ENCODE measurements at places on chromosomes 4 and X.

DNA sequence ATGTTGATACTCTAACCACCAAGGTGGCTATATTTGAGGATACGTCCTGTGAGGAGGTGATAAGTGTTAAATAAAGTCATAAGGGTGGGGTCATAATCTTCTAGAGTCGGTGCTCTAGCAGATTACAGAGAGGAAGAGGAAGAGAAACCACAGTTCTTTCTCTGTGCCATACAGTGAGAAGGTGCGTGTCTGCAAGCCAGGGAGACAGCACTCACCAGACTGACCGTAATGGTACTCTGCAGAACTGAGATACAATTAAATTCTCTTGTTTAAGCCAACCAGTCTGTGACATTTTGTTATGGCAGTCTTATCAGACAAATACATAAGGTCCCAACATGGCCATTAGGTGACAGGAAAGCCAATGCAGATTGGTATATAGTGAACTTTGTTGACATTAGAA, 480.9 kb upstream of the IGFBP7 start:
- no peak overlapping the region for H3K4me3 ChIP-seq
- no peaks in the 10 kb centered on the region for H3K4me1 ChIP-seq
- no peak overlapping the region for H3K27ac ChIP-seq
- H3K36me3 ChIP-seq, result no peaks in the 10 kb centered on the region
- H3K27me3 ChIP-seq, result no peaks in the 10 kb centered on the region

- no peak overlapping the region for H3K4me3 ChIP-seq
- no peak for DNase-seq
Measured at GRCh38 chr4:40434126-40434687, 99.1 kb downstream of the CHRNA9 start.

GRCh38 chr4:14524276-14524675, 478.0 kb upstream of the CPEB2 start:
- H3K4me3 ChIP-seq, result no peak overlapping the region
- H3K27me3 ChIP-seq, result peaks cover 2% of the 10 kb centered on the region
- no peak overlapping the region for H3K27ac ChIP-seq
- no peak for DNase-seq

- H3K36me3 ChIP-seq, result no peaks in the 10 kb centered on the region
- no peak overlapping the region for H3K27ac ChIP-seq
Measured at GRCh38 chr4:68905939-68906779, 45.4 kb downstream of the UGT2A3 start.

- no peaks in the 10 kb centered on the region for H3K27me3 ChIP-seq
- H3K36me3 ChIP-seq, result no peaks in the 10 kb centered on the region
- H3K4me3 ChIP-seq, result no peak overlapping the region
Measured at GRCh38 chr4:135249024-135249423, 1047.4 kb upstream of the PABPC4L start.

DNA sequence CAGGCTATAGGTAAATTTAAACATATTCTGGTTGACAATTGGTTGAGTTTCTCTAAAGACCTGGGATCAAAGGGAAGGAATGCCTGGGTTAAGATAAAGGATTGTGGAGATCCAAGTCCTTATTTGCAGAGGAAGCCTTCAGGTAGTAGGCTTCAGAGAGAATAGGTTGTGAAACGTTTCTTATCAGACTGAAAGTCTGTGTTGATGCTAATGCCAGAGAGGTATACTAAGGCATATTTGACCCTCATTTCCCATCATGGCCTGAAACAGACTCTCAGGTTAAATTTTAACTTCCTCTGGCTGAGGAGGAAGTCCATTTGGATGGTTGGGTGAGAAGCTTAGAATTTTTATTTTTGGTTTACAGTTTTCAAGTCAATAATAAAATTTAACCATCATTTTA, 48.1 kb downstream of the UGT2A2 start:
- no peak for DNase-seq
- H3K4me3 ChIP-seq, result no peak overlapping the region
- no peaks in the 10 kb centered on the region for H3K27me3 ChIP-seq
- H3K36me3 ChIP-seq, result no peaks in the 10 kb centered on the region

- no peaks in the 10 kb centered on the region for H3K27me3 ChIP-seq
- H3K4me3 ChIP-seq, result no peak overlapping the region
- no peak overlapping the region for H3K27ac ChIP-seq
- H3K36me3 ChIP-seq, result no peaks in the 10 kb centered on the region
Measured at GRCh38 chr4:178309890-178310289, 867.7 kb upstream of the AGA start.

GRCh38 chrX:46917622-46918021, 5.4 kb downstream of the JADE3 start:
- H3K4me3 ChIP-seq, result no peak overlapping the region
- DNase-seq, result no peak
- peaks cover 24% of the 10 kb centered on the region for H3K27me3 ChIP-seq

- no peaks in the 10 kb centered on the region for H3K27me3 ChIP-seq
- H3K4me3 ChIP-seq, result peak overlapping the region; percentile 91
- peak; percentile 41 for DNase-seq
- H3K27ac ChIP-seq, result peak overlapping the region; percentile 99
- peaks cover 64% of the 10 kb centered on the region for H3K4me1 ChIP-seq
- peaks cover 1% of the 10 kb centered on the region for H3K36me3 ChIP-seq
Measured at GRCh38 chrX:107674480-107675364, 46.4 kb downstream of the PRPS1 start.

DNA sequence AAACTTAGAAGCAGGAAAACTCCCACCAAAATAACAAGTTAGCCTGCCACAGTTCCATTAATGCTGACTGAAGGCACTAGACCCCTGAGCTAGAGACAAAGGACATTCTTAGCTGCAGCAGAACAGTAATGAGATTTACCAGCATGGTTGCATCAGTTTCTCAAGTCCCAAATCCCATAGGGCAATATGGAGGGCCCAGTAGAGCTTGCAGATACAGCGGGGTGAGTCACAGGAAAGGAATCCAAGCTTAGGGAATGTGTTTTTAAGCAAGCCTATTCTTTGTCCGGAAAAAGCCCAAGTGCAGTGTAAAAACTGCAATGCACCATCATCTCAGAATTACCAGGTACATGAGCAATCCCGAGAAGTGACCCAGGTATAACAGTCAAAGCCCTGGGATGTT, 51.3 kb upstream of the EXOC1L start:
- H3K27me3 ChIP-seq, result peaks cover 9% of the 10 kb centered on the region
- DNase-seq, result no peak
- no peak overlapping the region for H3K27ac ChIP-seq
- H3K4me1 ChIP-seq, result no peaks in the 10 kb centered on the region
- no peak overlapping the region for H3K4me3 ChIP-seq

DNA sequence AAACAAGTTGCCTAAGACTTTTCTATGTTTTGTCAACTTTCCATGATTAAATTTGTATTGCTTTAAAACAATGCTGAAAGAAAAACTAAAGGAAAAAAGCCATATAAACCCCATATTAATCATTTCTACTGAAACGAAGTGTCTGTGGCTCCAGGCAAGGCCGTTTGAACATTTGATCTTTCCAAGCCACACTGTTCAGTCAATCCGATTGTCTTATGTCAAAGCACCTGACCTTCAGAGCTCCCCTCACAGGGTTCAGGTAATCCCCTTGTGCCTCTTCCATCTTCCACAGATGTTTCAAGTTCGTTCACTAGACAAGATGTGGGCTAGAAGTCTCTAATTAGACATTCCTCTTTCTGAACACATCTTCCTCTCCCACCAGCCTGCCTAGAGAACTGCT, 177.1 kb upstream of the NUDT10 start:
- H3K4me3 ChIP-seq, result no peak overlapping the region
- no peaks in the 10 kb centered on the region for H3K27me3 ChIP-seq
- DNase-seq, result no peak
- no peaks in the 10 kb centered on the region for H3K4me1 ChIP-seq
- no peak overlapping the region for H3K27ac ChIP-seq

DNA sequence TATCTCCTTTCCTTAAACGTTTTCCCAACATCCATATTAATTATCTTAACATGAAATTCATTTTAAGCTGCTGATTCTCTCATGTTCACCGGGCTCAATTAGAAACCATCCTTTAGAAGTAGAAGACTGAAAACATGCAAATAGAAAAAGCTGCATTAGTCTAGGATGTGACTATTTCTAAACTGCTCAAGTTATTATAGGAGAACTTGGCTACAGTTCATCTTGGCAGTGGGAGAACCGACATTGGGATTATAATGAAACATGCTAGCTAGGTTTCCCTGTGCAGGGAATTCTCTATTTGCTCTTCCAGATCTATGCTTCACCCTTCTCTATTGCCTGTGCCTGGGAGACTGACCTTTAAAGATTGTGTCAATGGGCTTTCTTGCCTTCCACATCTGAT, 151.0 kb upstream of the PPARGC1A start:
- H3K27me3 ChIP-seq, result peaks cover 2% of the 10 kb centered on the region
- H3K27ac ChIP-seq, result no peak overlapping the region
- no peak for DNase-seq
- H3K4me3 ChIP-seq, result no peak overlapping the region
- no peaks in the 10 kb centered on the region for H3K4me1 ChIP-seq

DNA sequence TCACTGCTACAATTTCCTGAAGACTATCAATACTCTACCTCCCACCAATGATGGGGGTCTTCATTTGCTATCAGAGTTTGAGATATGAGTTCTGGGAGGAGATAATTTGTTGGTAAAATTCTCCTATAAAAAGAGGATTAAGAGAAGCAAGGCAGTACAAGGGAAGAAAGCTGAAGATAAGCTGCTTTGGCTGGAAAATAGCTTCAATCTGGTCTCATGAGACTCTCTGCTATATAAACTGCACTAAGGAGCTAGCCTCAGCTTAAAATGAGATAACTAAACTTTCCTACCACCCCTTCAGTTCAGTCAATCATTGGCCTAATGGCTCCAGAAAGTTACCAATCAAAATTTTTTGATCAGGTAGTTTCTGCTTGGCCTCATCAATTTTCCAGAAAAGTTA, 2105.0 kb downstream of the ARAP2 start:
- no peaks in the 10 kb centered on the region for H3K27me3 ChIP-seq
- no peaks in the 10 kb centered on the region for H3K4me1 ChIP-seq
- H3K4me3 ChIP-seq, result no peak overlapping the region

- H3K4me1 ChIP-seq, result no peaks in the 10 kb centered on the region
- no peaks in the 10 kb centered on the region for H3K36me3 ChIP-seq
- no peak overlapping the region for H3K4me3 ChIP-seq
- peak; percentile 0 for DNase-seq
- H3K27me3 ChIP-seq, result no peaks in the 10 kb centered on the region
Measured at GRCh38 chrX:132292793-132293192, 73.5 kb upstream of the RAP2C start.

DNA sequence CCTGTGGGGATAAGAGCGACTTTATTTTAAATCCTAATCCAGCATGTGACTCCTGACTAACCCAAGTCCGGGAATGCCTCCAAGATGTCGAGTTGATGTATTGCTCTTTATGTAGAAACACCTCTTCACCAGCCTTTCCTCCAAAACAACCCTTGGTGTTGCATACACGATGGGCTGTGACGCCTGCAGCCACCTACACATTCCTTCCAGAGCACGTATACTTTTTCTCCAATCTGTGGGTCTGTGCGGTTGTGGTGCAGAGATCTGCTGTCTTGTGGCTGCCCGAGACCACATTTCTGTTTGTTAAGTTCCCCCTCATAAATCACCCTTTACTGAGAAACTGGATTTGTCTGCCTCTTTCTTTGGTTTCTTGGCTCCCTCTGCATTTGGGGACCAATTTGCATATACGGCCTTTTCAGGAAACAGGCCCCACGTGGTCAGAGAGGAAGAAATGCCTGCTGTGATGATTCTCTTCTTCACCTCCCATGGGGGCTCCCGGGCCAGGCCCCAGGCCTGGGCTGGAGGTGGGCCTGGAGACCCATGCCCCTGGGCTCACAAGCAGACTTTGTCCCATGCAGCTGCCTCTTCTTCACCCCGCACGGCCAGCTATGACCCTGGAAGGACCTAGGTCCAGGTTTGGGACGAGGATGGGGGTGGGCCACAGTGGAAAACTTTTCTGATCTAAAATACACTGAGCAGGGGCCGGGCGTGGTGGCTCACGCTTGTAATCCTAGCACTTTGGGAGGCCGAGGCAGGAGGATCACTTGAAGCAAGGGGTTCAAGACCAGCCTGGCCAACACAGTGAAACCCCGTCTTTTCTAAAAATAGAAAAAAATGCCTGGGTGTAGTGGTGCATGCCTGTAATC, 21.4 kb upstream of the AFAP1 start:
- H3K36me3 ChIP-seq, result peaks cover 4% of the 10 kb centered on the region
- H3K27me3 ChIP-seq, result peaks cover 4% of the 10 kb centered on the region
- H3K27ac ChIP-seq, result peak overlapping the region; percentile 73

DNA sequence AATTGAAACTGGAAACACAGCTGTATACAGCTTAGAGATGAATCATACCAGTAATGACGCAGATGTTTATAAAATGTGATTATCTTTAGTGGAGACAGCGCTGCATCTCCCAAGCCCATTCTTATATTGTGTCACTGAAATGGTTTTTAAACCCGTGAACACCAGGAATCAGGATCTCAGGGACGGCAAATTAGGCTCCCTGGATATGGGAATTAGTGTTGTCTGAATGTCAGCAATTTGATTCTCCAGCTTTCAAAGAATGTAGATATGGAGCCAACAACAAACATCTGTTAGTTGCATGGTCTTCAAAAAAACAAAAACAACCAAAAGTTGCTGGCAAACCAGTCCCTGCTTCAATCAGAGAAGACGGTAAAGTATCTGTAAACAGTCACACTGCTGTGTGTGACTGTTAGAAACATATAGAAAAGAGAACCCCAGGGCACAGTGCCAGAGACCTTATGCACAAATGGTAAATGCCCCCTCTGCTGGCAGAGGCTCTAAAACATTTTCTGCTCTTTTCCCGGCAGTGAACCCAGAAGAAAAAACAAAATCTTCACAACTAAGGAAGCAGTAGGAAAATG, 351.9 kb upstream of the FTHL17 start:
- H3K36me3 ChIP-seq, result no peaks in the 10 kb centered on the region
- H3K27ac ChIP-seq, result no peak overlapping the region
- no peaks in the 10 kb centered on the region for H3K4me1 ChIP-seq
- no peak for DNase-seq

DNA sequence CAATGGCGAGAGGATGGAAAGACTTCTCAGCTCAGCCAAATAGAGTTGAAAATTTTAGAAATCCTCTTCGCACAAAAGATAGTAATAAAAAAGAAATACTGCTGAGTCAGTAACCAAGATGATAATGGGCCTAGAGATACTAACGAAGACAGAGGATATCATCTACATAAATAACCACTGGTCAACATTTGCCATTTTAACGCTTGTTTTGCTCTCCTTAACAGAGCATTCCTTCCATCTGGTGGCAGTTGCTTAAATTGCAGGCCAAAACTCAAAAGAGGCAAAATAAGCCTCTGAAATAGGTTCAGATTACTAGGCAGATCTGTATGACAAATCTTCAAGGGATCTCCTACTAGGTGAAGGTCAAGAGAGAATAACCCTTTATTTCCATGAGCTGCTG, 51.7 kb upstream of the MCF2 start:
- peaks cover 14% of the 10 kb centered on the region for H3K36me3 ChIP-seq
- H3K27me3 ChIP-seq, result no peaks in the 10 kb centered on the region
- H3K4me3 ChIP-seq, result no peak overlapping the region

- H3K4me3 ChIP-seq, result no peak overlapping the region
- DNase-seq, result peak; percentile 9
- H3K27me3 ChIP-seq, result peaks cover 2% of the 10 kb centered on the region
- H3K36me3 ChIP-seq, result no peaks in the 10 kb centered on the region
- no peak overlapping the region for H3K27ac ChIP-seq
Measured at GRCh38 chr4:5812506-5813229, 80.2 kb downstream of the CRMP1 start.

GRCh38 chrX:133645256-133645655, 230.0 kb upstream of the GPC4 start:
- no peaks in the 10 kb centered on the region for H3K27me3 ChIP-seq
- DNase-seq, result no peak
- H3K27ac ChIP-seq, result no peak overlapping the region
- no peaks in the 10 kb centered on the region for H3K36me3 ChIP-seq
